ENCODE measurements at places on chromosomes 16 and 17. TPM values are rescaled to one million over a fixed set of nuclear protein-coding genes. Genes with fewer than 3 reads are reported as not detected.

The CIAO3 gene
- 26.3 TPM for total RNA-seq

The TBC1D3 gene
- not detected for total RNA-seq

The TBC1D28 gene
- not detected for total RNA-seq

The TMC6 gene
- total RNA-seq: 2.9 TPM

The MT1H gene
- total RNA-seq: not detected

The SRCIN1 gene
- not detected for total RNA-seq
